ENCODE measurements at places on chromosomes 3 and 15.

DNA sequence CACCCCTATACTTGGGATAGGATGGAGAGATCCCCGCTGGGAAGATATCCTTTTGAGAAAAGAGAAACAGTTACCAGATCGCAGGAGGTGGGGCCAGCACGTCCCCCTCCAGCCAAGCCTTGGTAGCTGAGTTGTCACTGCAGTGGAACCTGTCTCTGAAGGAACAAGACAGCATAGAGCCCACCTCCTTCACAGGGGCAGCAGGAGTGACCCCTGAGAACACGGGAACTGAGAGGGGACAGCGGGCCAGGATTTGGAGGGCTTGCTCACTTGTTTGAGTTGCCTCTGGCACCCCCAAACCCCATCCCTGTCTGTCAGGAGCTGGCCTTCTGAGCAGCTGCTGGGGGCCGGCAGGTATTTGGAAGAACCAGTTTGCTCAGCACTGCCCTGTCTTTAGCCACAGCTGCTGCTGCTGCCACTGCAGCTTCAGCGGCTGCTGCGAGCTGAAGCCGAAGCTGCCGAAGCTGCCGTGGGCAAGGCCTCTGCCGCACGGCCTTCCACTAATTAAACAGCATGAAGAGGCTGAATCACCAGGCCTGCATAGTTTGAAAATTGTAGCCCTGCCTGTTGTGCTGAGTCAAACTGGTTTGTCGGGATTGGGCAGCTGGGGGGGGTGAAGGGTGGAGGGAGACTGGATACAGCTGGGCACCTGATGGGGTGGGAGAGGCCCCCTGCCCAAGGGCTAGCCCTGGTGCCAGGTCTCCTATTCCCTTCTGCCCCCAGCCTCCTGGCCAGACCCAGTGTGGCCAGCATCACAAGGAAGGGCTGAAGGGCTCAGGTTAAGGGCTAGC lies 4.0 kb downstream of the EPHB3 start:
- peak; percentile 58 for DNase-seq

DNA sequence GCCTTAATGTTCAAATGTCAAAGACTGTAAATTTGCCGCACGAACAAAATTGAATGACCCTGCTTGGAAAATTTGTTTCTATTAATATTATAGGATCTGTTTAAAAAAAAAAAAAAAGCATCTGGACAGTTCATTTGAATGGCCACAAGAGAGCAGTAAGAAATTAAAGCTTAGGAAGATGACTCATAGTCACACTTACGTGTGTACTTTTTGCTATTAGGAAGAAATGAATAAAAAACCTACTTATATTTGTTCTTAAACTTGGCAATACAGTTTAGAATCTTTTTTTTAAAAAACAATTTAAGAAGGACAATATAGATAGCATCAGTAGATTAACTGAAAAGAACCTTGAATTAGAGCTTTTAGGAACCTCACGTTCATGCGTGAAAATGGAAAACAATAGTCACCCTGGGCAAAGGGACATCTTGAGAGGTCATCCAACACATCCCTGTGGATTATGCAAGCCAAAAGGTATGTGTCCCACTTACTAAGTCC lies 621.8 kb downstream of the MECOM start:
- peak; percentile 46 for DNase-seq

- DNase-seq: peak; percentile 90
These were observed at the start of gene SMAD6 for GRCh38 chr15:66702035-66702786. TSS of gene SMAD6 (plus strand) at chr15:66702236. CDS start at chr15:66703259, 1,023 bp downstream.

DNA sequence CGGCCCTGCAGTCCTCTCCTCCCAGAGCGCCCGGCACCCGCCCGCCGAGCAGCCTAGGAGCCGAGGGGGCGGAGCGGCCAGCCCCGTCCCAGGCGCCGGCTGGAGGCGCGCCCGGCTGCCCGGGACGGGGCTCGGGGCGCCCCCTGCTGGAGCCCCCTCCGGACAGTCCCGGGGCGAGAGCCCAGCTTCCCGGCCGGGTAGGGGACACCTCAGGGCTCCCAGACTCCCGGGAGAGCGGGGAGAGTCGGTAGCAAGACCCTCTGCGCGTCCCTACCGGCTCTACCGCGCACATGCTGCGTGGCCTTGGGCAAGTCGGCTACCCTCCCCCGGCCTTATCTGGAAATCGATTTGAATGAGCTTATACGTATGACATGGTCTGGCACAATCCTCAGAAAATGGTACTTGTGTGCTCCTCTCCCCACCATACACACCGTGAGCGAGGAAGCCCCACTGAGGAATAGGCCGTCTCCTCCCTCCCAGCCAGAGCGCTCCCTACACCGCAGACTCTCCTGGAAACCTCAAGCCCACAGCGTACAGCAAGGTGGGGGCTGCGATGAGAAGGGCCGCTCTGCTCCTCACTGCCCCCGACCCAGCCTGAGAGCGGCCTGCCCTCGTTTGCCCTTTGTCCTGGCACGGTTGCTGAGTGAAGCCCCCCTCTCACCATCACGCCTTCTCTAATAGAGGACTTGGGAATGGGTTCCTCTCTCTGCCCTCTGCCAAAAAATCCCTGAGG lies at the start of gene DAPK2:
TSS of gene DAPK2 (minus strand) at position 65 of the 733 bp plus-strand sequence. CDS start 6,224 bp downstream, outside the sequence.
- DNase-seq: peak; percentile 29

DNA sequence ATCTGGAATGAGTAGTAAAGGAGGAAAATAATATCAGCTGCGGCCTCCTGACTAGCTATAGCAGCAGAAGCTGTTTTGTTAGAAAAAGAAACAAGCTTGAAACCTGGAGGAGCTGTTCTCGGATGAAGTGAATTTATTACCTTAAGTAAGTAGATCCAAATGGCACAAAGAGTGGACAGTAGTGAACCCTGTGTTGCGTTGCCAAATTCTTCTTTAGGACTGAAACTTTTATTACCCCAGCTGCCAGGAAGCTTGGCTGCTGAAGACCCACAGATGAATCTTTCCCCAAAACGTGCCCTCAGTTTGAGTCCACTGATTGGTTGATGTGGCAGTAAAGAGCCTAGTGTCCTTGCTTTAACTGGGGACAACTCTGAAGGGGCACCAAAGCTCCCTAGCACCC lies 366.8 kb upstream of the GBE1 start:
- no peak for DNase-seq

- DNase-seq: no peak
These were observed 420.2 kb upstream of the CCDC54 start for GRCh38 chr3:106957029-106957428.

- peak; percentile 25 for DNase-seq
These were observed 89.9 kb upstream of the CHL1 start for GRCh38 chr3:106619-107018.

- no peak for DNase-seq
These were observed 67.0 kb downstream of the CLDN11 start for GRCh38 chr3:170485696-170486095.

DNA sequence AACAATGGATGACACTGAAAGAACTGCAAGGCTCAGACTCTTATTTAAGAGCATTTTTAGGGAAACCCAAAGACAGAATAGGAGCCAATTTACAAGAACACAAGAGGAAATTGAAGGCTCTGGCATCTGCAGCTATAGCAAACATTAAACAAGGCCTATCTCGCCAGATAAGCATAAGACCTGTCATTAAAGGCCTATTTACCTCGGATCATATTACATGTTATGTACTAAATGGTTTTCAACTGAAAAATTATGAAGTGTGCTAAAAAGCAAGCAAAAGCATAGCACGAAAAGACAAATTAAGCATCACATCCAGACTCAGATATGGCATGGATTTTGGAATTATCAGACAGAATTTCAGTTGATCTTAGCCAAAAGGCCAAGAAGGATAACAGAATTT lies 617.1 kb downstream of the SQOR start:
- peak; percentile 66 for DNase-seq

GRCh38 chr15:84822653-84823281 lies 5.6 kb downstream of the ALPK3 start:
- DNase-seq: no peak

DNA sequence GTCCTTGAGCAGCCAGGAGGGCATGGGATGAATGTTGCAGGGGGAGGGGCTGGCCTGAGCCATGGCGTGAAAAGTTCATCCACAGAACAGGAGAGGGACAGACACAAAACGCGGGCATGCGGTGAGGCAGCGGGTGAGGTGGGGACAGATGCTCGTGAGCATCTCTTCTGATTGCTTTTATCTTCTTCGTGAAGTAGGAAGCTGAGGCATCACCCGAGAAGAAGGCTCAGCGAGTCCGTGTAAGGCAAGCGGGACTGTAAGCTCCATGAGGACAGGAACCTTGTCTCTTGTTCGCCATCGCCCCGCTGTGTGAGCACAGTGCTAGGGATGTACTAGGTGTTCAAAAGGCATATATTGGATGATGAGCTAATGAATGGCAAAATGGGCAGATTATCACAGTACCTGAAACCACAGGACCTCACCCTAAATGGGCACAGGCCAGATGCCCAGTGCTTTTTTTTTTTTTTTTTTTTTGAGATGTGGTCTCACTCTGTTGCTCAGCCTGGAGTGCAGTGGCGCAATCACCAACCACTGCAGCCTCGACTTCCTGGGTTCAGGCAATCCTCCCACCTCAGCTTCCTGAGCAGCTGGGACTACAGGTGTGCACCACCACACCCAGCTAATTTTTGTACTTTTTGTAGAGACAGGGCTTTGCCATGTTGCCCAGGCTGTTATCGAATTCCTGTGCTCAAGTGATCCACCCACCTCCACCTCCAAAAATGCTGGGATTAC lies 46.8 kb downstream of the CPN2 start:
- DNase-seq: no peak

GRCh38 chr3:149391960-149392359 lies 14.5 kb upstream of the TM4SF1 start:
- DNase-seq: no peak

DNA sequence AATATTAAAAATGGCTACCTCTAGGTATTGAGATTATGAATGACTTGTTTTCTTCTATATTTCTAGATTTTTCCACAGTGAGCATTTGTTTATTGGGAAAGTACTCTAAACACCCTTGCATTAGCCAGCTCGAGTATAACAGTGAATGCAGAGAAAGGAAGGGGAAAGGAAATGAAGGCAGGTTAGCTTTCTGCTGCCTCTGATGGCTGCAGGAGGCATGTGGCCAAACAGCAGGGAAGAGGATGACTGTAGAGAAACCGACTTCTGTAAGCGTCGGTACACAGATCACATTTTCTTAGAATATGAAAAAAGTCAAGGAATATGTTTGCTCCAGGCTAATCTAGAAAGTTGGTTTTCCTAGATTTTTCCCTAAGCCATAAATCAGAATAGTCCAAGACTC lies 19.8 kb downstream of the GNB5 start:
- no peak for DNase-seq

DNA sequence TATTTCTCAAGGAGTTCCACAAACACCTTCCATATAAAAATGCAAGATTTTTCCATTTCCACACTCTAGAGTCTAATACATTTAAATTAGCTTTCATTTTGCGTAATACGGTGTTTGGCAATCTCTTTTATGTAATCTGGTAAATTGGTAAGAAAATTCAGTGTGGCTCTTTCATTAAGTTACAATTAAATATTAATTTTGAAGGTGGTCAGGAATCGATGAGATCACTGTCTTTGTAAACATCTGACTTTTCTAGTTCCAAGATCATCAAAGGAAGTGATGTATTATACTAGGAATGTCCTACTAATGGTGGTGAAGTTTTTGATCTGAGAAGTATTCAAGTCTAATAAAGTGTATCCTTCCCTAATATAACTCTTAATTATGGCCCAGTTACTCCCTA lies 1.1 kb upstream of the UTS2B start:
- no peak for DNase-seq

DNA sequence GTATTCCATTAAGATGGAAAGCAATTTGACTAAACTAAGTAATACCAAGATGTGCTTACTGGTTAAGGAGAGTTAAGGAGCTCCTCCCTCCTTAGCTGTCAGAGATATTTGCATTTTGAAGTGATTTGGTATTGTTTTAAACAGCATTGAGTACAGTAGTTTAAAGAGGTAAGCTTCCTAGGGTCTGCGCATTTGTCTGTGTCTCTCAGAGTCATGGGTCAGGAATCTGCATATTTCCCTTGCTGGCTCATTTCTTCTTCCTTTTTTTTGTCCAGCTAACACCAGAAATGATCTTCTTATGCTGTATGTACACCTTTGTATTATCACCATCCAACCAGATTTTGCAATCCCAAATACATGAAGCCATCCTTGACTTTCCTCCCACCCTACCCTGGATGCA lies 163.0 kb upstream of the BFSP2 start:
- DNase-seq: no peak

- DNase-seq: no peak
These were observed at the start of gene MAPKAPK3 for GRCh38 chr3:50617096-50617791. TSS of gene MAPKAPK3 (plus strand) at chr3:50617151. CDS start at chr3:50617566, 415 bp downstream.

DNA sequence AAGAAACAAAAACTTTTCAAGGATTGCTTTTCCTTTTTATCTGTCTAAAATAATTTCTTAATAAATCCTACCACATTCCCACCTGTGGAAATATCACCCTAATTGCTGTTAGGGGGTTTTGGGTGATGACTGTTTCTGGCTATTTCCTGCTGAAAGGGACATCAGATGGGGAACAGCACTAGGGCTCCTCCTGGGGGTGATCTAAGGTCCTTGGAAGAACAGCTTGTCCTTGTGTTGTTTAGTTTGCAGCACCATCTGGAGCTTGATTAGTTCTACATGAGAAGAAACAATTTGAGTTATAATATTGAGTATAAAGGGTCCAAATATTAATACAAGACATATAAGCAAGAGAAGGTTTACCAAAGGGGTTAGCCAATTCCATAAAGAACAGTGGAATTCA lies 18.7 kb downstream of the OR5H15 start:
- DNase-seq: no peak

GRCh38 chr15:63917588-63918316 lies 84.0 kb upstream of the HERC1 start:
- DNase-seq: no peak

GRCh38 chr3:72229952-72230351 lies 445.0 kb upstream of the PROK2 start:
- peak; percentile 2 for DNase-seq

- no peak for DNase-seq
These were observed 314.2 kb downstream of the LPP start for GRCh38 chr3:188468196-188468595.

- no peak for DNase-seq
These were observed 92.4 kb downstream of the MB21D2 start for GRCh38 chr3:192825216-192825615.
